Right lobe of liver (tissue), 6 donors: ENCODE measurements at places on chromosomes 2 and 18.

DNA sequence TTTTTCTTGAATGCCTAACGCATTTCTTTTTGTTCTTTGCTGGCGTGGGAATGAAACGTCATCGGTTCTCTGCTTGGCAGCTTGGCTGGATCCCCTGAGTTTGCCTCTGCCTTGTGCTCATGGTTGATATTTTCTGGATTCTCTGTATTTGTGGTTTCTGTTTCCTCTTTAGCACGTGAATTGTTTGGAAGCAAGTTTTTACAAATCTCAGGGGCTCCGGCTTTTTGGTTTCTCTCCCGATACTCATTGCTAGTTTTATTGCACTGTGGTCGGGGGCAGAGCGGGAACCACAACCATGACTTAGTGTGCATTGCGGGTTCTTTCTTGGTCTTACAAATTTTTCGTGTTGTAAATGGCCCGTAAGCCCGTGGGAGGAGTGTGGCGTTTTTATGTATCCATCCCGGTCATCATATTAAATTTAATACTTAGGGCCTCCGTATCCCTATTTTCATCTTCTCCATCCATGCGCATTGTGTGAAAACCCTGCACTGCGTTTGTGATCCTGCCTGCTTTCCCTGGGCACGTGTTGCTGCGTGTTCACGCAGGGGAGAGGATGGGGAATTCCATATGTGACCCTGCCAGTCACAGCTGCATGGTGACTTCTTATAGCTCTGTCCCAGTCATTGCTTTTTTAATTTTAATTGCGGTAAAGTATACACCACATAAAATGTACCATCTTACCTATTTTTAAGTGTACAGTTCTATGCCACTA lies 9.4 kb downstream of the RAMP1 start:
- no peak for DNase-seq

- no peak for DNase-seq
These were observed 268.1 kb downstream of the MYO3B start for GRCh38 chr2:170446078-170446477.

DNA sequence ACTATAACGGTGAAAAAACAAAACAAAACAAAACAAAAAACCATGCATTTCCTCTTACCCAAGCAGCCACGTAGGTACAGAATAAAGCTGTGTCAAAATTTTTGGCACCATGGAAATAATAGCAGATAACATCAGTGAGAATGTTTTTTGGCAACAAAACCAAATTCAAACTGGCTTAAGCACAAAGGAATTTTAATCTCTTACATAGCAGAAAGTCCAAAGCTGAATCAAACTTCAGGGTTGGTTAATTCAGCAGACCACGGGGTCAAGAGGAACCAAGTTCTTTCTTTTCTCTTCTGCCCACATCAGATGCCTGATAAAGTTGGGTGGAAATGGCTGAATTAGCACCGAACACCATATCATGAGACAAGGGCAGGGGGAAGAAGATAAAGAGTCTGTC lies 129.5 kb downstream of the PAX3 start:
- no peak for DNase-seq

- DNase-seq: peak; percentile 28
These were observed 19.3 kb downstream of the GPR55 start for GRCh38 chr2:230905448-230906421.

- DNase-seq: no peak
These were observed 34.1 kb downstream of the FBXO48 start for GRCh38 chr2:68432696-68433658.

- DNase-seq: no peak
These were observed 65.3 kb downstream of the PRKRA start for GRCh38 chr2:178385595-178386148.

- DNase-seq: no peak
These were observed 230.7 kb upstream of the CCDC68 start for GRCh38 chr18:55189972-55190371.

DNA sequence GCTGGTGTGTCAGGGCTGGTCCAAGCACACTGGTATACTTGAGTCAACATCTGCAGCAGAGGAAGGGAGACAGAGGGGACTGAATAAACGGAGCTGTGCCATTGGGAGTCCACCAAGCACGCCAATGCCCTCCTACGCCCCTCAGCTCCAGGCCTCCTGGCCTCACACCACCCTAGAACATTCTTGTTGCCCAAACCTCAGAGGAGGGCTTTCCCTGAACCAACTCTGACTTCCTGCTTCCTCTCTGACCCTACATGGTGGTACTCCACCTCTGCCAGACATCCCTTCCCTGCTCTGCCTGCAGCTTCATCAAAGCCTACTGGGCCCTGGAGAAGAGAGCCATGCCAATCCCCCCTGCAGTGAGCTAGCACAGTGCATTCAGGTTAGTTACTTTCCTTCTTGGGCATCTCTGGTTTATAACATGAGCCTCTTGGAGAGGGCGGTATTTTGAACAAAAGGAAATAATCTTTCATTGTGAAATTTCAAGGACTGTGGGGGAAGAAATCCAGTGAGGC lies 54.4 kb downstream of the ZBTB7C start:
- no peak for DNase-seq

- DNase-seq: no peak
These were observed 74.2 kb upstream of the SERTAD2 start for GRCh38 chr2:64727843-64728463.

DNA sequence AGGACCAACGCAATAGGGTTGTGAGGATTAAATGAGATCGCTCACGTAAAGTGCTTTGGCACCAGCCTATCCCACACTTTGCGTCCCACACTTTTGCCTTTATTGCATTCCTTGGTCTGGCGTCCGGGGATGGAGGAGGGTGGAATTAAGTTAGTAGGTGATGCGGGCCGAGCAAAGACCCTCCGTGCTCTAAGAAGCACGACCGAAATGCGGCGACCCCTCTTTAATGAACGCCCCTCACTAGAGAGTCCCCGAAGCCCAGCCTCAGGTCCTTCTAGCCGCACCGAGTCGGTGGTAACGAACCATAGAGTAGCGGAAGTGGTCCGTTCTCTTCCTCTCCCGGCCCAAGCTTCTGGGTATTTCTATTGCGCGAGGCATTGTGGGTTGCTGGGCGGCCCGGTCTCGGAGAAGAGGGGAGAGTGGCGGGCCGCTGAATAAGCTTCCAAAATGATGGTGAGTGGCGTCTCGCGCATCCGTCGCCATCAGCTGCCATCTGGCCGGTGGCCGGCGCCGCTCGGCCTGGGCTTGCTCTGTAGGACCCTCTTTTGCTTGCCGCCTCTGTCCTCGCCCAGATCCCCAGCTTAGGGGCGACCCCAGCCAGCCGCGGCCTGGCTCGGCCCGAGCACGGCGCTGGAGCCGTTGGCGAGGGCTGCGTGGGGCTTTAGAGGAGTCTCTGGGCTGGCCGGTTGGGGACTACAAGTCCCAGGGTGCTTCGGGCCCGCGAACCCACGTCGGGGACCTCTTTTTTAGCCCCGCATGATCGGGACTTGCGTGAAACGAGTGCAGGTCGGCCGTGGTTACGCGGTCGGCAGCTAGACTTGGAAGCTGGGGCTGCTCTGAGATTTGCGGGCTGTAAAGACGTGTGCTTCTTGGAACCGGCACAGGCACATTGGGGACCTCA lies at the start of gene CCT7:
CCT7 (plus strand) TSS at position 377 of the 901 bp plus-strand sequence; CDS start at position 448, 71 bp downstream.
- DNase-seq: peak; percentile 86

GRCh38 chr2:8141780-8142179 lies 540.1 kb upstream of the ID2 start:
- DNase-seq: no peak

DNA sequence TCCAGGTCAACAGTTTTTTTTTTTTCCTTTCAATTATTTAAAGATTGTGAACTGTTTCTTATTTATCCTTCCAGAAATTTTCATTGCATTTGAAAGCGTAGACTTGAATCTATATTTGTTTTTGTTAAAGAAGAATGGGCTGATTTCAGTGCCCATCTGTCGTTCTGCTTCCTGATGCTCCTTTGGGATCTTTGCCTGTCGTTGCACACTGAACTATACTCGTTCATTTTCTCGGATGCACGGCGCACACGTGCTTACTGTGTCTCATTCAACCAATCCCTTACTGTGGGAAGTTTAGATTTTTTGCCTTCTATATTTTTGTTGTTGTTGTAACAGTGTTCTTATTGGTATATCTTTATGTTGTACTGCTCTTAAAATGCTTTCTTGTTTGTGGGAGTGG lies 149.7 kb downstream of the VAPA start:
- DNase-seq: no peak

DNA sequence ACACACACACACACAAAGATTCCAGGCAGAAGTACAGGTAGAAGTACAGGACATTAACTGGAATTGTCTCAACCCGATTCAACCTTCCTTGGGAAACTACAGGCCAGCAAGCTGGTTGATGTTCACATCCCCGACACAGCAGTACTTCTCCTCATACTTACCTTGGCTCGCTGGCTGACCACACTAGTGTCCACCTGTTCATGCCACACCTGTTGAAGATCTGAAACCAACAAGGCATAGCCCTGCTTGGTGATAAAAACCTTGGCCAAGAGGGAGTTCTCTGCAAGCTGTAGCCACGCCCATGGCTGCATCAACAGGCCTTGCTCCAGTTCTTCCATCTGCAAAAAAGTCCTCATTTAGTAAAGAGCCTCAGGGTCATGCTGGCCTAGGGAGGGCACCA lies 2.6 kb downstream of the NHEJ1 start:
- DNase-seq: no peak

- DNase-seq: no peak
These were observed 23.7 kb downstream of the PGAP1 start for GRCh38 chr2:196902828-196903227.

DNA sequence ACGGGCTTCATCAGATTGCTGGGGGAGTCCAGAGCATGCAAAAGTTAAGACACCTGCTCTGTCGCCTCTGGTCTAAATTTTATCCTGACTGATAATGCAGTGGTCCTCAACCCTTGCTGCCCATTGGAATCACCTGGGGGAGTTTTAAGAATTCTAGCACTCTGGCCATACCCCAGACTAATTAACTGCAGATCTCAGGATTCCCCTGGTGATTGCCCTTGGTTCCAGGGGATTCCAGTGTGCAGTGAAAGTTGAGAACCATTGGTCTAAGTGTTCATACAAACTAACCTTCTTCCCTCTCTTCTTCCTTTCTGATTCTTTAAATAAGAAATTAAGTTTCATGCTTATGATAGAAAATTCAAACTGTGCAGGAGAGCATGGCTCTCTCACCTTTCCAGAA lies 105.7 kb upstream of the MGAT5 start:
- DNase-seq: no peak

GRCh38 chr2:176753752-176754474 lies 458.7 kb upstream of the HNRNPA3 start:
- no peak for DNase-seq

DNA sequence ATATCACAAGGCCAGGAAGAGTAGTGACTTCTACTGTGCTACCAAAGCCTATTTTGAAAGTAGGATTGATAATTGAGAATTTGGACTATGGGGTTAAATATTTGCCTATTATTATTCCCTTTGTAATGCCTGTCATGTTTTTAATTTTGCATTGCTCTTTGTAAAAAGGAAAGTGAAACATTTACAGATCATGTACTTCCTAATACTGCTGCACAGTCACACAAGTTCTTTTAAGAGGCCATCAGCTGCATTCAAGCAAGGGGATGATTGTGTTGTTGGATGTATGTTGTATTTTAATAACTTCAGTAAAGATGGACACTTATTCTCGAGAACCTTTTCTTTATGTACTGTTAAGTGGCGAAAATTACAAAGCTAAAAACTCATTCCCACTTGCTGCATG lies 70.1 kb downstream of the PLEKHA3 start:
- DNase-seq: no peak

DNA sequence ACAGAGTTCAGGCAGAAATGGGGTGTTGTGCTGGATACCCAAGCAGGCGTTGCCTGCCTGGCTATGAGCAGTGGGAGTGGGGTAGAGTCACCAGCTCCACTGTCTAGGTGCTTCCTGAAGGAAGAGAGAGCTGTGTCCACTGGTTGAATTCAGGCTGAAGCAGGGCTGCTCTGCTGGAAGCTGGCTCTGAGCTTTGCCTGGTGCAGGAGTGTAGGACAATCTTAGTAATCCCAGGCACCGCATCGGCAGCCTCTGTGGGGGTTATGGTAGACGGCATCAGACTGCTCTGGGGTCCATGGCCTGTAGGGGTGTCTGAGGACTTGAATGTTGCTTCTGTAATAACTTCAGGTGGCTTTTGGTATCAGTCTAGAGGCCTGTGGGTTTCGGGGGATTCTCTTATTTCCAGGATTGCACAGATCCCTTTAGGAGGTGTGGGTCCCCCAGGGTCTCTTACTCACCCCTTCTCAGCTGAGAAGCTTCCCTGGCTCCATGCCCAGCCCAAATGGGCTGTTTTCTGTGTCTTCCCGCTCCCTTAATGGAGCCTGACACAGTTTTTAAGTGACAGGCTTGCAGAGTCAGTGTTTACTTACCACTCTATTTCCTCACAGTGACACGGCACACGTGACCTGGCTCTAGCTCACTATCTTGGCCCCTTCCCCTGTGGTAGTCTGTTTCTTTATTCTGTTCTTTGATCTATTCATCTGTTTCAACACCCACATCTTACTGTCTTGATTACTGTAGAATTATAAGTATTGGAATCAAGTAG lies 644.3 kb downstream of the CBLN2 start:
- peak; percentile 56 for DNase-seq

DNA sequence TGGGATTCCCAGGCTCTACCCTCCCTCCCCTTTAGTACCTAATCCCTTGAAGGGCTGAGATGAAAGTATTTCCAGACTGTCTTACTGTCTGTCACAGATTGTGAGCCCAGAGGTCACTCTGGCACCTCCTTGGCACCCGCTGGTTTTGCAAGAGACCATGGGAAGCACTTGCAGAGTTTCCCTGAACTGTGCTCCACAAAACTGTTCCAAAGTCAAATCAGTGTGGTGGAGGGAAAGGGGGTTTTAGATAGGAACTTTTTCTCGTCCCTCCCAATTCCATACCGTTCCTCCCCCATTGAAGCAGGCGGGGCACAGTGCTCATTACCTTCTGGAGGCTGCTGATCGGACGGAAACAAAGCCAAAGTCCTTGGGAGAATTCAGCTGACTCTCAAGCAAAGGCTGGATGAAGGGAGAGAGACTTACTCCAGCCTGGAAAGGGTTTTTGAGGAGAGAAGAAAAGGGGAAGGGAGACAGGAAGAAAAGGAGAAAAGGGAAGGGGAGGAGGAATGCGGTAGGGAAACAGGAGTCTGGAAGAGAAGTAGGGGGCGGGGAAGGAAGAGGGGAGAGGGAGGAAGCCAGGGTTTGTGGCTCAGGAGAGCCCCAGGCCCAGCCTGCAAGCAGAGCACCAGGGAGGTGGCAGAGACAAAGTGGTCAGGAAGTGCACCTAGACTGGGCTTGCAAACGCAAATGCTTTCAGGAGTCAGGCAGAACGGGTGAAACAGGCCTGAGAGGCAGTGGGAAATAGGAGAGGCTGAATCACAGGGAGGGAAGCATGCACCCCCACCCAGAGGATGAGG lies 88.4 kb upstream of the SP3 start:
- DNase-seq: no peak

GRCh38 chr18:57008001-57008686 lies 138.7 kb upstream of the BOD1L2 start:
- no peak for DNase-seq

DNA sequence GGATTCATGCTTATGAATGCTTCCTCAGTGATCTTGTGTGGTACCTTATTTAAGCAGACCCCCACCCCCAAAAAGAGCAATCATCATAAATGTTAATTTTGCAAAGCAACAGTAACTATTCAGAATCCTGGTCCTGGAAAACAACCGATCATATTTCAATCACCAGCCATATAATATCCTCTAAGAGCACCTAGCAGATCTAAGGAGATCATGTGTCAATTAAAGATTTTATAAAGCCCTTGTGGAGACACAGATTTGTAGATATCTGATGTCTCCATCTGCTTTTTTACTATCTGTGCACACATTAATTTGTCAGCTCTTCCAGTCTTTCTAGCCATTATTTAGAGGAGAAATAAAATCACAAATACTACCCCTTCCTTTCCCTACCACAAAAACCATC lies 423.7 kb downstream of the TGIF1 start:
- DNase-seq: no peak
